ENCODE measurements at places on chromosomes 4 and X.

GRCh38 chr4:185587427-185588161 is 52.3 kb upstream of the PDLIM3 start:
- DNase-seq, result peak; percentile 89

GRCh38 chr4:6464842-6465588 is 7.4 kb downstream of the PPP2R2C start:
- peak; percentile 78 for DNase-seq

DNA sequence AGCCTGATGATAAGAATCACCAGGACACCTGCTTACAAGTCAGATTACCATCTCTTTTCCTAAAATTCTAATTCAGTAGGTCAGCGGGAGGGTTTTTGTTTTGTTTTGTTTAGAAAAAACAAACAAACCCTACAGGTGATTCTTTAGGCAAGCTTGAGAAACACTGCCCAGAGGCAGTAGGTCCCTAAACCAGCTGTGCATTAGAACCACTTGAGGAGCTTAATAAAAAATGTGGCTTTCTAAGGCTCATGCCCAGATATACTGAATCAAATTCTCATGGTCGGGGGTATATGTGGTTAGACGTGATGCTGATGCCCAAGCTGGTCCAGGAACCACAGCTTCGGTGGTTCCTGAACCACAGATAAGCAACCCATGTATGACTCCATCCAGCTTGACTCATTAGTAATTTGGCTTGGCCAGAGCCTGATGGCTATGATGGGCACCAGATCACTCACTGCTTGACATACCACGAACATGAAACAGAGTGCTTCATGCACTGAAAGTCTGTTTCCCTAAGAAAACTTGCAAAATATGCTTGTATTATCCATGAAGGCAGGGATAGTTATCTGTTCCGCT is 338.1 kb upstream of the F9 start:
- DNase-seq, result no peak

DNA sequence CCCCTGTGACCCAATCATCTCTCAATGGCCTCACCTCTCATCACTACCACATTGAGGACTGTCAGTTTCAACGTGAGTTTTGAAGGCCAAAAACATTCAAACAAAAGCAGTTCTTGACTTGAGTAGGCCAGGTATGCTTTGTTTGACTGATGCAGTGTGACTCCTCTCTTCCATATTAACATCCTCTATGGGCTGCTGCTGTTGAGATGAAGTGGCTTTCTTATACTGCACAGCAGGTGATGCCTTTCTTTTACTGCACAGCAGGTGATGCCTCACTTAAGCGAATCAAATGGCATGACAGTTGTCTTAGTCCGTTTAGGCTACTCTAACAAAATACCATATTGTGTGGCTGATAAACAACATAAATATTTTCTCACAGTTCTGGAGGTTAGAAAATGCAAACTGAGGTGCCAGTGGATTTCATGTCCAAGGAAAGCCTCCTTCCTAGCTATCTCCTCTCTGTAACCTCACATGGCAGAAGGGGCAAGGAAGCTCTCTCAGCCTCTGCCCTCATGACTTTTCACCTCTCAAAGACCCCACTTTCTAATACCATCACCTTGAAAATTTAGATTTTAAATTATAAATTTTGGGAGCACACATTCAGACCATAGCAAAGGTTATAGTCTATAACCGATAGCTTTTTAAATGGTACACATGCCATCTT is 2267.9 kb upstream of the AGA start:
- peak; percentile 62 for DNase-seq

- no peak for DNase-seq
Observed at GRCh38 chrX:129661369-129661768, 6.6 kb upstream of the APLN start.

DNA sequence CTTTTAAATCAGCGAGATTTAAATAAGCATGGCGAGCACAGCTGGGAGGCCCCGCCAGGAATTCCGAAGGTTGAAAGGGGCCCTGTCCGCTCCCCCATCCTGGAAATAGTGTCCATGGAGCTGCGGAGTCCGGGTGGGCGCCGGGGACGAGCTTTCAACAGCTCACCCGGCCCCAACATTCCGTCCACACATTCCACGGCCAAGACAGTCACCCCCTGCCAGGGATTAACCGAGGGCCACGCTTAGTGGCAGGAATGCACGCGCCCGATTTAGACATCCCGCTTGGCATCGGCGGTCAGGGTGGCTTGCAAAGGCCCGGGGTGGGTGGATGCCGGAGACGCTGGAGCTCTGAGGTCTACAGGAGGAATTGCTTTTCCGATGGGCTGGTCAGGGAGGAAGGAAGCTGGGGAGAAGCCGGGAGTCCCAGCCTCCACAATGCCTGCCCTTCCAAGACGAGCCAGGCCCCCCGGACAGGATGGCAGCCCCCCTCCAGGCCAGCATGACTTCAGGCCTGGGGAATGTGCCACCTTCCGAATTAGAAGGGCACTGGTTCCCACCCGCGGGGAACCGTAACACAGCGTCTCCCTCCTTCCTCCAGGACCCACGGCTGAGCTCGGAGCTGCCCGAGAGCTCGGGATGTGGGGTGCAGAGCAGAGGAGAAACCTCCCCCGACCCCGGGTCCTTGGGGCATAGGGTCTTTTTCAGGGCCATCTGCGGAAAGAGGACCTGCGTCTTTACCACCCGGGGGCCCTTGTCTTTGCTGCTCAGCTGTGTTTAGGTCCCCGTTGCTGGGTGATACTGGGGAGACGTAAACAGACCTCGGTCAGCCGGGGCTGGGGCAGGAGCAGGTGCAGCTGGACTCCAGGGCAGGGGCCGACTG is 26.9 kb upstream of the PPP2R3B start:
- DNase-seq, result peak; percentile 87

DNA sequence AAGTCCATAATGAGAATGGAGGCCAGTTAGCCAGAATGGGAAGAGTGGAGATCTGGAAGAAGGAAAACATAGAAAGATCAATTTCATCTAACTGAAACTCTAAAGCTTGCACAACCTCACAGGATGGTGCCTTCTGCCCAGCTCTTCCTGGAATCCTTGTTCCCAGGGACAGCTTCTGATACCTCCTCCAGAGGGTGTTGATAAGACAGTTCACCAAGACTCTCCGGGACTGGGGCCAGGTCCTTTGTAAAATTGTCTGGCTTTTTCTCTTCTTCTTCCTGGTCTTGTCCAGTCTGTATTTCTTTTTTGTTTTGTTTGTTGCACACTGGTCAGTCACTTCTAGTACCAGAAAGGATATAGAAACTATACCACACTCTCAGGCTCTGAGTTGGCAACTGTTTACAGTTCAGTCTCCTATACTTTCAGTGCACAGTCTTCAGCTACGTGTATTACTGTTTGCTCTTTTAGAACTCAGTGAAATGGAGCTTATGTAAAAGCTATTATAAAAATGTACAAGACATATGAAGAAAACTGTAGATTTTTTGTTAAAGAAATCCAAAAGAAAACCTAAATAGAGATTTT is 142.8 kb upstream of the RPL34 start:
- no peak for DNase-seq
